CD4-positive, alpha-beta T cell treated with Interleukin-10 for 1 hour (primary cell): ENCODE measurements at places on chromosomes 6 and 20.
A peak's percentile ranks its signal among the peaks of the same experiment; 100 is the strongest.

- DNase-seq: no peak
Observed at GRCh38 chr20:53580376-53581111, 13.1 kb downstream of the ZNF217 start.

- no peak for DNase-seq
Observed at GRCh38 chr6:140500849-140501248, 1126.4 kb upstream of the CITED2 start.

DNA sequence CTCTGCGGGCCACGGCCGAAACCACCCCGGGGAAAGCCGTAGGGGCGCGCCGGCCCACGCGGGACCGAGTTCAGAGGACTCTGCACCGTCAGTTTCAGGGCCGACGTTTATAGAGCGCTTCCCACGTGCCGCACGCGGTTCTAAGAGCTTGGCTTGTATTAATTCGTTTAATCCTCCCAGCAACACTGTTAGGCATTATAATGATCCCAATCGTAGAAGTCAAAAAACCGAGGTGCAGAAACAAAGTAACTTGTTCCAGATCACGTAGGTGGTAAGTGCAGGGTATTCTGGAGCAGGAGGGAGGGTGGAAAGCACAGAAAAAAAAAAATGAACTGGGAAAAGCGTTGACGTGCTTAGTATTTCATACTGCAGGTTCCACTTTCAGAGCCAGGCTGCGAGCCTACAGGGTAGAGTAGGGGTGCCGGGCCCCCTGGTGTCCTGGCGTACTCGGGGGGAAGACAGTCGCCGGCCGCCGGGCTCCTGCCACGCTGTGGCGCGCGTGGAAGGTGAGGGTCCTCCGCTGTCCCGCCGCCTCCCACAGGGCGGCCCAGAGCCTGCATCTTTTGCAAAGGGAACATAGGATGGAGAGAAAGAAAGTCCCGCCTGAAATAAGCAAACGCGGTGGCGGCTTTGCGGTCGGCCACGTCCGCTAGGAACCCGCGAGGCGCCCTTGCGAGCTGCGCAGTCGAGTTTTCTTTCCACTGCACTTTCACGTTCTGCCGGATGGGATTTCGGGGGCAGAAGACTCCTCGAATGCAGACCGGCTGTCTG is 10.2 kb upstream of the FOXF2 start:
- no peak for DNase-seq

DNA sequence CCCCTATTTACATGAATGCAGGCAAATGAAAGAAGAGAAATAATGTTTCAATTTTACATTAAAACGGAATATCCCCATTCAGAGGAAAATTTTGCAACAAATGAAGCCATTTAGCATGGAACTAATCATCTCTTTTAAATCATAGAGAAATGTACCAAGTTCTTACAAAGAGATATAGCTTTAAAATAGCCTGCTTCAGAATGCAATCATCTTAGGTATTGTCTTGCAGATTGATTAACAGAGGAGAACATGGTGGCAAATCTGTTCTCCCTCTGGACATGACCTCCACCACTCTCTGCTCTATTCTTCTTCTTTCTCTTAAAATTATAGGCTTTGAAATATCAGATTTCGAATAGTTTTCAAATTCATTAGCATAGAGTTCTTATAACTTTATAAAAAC is 155.7 kb upstream of the DTNBP1 start:
- DNase-seq: no peak

DNA sequence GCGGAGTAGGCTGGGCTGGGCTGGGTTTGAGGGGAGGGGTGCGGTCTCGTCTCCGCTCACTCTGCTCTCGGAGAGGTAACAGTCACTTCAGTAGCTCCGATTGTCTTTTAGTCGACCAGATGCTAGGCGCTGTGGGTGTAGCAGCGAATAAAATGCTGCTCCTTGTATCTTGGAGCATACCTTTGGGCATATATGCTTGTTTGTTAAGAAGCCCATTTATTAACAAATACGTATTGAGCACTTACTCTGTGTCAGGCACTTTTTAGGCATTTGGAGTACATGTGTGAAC is 545 bp downstream of the ACTR5 start:
- peak; percentile 59 for DNase-seq

DNA sequence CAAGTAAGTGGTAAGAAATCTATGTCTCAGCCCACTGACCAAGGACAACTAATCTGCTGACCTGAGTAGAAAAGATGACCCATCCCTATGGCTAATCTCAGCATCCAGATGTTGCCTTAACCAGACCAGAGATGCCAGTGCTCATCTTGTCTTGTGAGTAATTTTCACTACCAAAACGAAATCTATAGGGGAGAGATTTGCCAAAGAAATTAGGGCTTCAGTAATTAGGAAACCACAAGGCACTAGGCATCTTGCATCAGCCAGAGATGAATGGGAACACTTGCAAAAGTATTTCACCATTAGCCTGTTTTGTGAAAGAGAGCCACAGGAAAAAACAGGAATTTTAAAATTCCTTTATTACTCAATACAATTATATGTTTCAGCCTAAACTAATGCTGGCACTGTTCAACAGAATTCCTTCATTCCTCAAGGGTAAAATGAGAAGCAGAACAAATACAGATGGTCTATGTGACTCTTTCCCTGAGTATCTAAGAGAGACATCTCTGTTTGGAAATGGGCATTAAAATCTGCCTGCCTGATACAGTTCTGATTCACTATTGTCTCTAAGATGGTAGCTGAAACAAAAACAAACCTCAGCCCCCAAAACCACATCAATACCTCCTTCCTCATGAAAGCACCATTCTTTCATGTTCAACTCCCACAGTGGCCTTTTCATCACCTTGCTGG is 87.8 kb downstream of the GMDS start:
- DNase-seq: peak; percentile 3

DNA sequence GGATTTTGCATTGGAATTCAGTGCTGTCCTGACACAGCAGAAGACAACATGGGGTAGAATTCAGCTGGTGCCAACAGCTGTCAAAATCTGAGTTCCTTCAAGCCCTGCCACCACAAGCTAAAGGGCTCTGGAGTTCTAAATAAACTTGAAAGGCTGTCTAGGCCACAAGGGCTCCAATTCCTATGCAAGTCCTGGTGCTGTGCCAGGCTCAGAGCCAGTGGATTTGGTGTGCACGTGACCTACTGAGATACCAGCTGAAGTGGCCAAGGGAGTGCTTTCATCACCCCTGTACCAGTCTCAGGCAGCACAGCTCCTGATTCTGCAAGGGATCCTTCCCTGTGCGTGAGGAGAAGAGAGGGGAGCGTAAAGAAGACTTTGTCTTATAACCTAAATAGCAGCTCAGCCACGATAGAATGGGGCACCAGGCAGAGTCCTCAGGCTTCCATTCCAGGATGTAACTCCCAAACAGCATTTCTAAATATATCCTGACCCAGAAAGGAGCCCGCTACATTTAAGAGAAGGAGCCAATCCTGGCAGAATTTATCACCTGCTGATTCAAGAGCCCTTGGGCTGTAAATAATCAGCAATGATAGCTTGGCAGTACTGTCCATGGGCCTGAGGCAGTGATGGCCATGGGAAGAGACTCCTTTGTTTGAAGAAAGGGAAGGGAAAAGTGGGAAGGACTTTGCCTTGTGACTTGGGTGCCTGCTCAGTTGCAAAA is 881.2 kb upstream of the EPHA7 start:
- DNase-seq: no peak

DNA sequence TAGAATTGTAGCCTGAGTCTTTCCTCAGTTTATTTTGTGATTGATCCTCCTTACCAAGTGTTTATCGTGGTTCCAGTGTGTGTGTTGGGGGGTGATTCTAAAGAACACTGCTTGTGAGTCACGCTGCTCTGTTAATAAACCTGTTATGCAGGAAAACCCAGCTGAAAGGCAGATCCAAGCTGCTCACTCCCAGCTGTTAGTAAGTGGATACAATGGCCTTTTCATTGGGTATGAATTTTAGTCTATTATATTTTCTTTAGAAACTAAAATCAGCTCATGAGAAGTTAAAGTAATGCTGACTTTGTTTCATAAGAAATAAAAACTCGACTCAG is 12.2 kb upstream of the DSTN start:
- DNase-seq: no peak

GRCh38 chr6:148840256-148840655 is 93.4 kb downstream of the UST start:
- DNase-seq: no peak

DNA sequence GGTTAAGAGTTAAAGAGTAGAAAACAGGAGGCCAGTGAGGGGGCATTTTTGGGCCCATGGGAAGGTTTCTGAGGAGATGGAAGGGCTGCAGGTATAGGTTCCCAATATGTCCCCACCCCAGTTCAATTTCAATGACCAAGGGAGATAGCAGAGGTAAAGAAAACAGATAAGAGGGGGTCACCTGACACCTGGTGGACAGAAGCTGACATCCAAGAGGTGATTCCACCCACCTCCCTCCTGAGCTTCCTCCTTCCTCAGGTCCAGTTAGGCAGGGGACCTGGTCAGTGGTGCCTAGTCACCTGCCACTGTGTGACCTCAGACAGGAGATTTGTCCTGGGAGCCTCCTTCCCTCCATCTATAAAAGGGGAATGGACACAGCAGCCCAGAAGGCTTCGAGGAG is 29.5 kb upstream of the MAS1L start:
- DNase-seq: no peak

DNA sequence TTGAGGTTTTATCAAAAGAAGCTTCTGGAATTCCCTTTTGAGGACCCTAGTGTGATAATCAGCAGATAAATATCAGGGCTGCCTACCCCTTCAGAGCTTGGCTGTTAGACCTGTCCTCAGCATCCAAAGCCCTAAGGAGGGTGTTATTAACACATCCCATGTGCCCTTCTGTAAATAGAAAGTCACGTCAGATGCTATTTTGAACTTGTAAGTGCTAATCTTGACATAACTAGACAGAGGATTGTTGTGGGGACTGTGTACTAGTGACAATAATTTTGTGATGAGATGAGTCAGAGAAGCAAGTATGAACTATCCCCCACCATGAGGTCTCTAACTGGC is 4.9 kb upstream of the LAMA4 start:
- no peak for DNase-seq

GRCh38 chr6:100662264-100662663 is 197.5 kb upstream of the SIM1 start:
- no peak for DNase-seq

DNA sequence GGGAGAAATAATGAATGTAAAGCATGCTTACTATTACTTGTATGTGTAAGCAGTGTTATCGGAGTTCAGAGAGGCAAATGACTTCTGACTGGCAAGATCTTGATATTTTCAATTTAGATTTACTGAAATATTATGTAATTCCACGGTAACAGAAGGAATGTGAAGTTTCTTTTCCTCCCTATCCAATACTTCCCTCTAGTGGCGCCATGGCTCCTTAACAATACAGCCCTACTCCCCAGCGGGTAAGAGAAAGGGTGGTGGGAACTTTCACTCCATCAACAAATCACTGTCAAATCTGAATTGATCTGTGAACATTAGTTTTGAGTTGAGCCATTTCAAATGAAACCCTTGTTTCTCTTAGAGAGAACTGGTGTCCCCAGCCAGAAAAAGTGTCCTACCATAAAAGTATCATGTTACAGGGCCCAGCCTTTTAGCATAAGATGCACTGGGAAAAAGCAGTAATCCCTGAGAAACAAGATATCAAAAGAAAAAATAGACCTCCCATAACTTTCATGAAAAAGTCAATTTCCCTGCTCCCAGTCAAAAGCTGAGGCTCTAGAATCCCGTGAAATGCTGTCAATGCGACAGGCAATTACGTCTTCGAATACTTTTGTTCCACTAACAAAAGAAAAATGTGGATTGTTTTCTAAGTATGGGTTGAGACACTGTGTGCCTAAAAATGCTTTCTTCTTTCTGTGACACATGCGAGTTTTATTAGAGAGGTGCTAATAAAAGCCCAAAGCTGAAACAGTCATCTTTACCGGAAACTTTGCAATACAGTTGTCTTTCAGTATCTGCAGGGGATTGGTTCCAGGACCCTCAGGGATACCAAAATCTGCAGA is 12.9 kb downstream of the COX7A2 start:
- no peak for DNase-seq

- no peak for DNase-seq
Observed at GRCh38 chr6:148507774-148508173, 165.1 kb downstream of the SASH1 start.

- DNase-seq: no peak
Observed at GRCh38 chr6:139080255-139080920, 51.8 kb downstream of the ABRACL start.

DNA sequence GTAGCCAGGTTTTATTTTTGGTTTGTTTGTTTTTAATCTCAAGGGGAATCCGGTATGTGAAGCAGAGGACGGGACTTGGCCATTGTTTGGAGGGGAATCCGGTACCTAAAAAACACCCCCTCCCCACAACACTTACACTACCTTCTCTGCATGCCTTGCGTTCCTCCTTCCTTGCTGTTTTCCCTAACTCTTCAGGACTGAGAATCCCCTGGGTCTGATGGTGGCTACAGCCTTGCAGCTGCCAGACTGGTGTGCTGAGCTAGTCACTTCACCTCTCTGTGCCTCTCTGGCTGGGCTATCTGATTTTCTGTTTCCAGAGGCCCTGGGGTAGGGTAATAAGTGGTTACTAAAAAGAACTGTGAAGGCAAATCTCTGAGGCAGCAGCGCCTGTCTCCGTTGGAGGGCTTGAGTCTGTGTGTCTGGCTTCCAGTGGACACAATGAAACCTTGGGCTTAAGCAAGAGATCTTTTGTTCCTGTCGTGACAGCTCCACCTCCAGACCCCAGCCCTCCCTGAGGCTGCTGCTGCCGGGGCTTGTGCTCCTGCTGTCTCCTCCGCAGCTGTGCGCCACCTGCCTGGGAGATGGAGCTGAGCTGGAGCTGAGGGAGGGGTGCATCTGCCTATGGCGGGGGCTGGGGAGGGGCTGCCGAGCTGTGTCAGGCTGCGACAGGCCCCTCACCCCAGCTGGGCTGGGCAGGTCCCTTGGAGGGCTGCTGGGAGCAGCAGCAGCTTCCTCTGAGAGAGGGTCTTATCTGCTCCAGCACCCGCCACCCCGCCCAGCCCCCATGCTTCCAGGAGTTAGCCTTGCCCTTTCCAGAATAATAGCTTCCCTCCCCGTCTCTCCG is 65.8 kb upstream of the CCDC167 start:
- no peak for DNase-seq

- peak; percentile 23 for DNase-seq
Observed at GRCh38 chr6:119856136-119856535, 506.6 kb upstream of the MAN1A1 start.

GRCh38 chr6:140225701-140226436 is 851.4 kb upstream of the CITED2 start:
- no peak for DNase-seq

GRCh38 chr20:64158346-64159285 is 5.6 kb upstream of the MYT1 start:
- no peak for DNase-seq

GRCh38 chr6:111799576-111800258 is 73.5 kb downstream of the FYN start:
- no peak for DNase-seq

- DNase-seq: no peak
Observed at GRCh38 chr6:37669306-37669705, 28.4 kb downstream of the MDGA1 start.

GRCh38 chr6:108555399-108556052 is 5.2 kb upstream of the FOXO3 start:
- DNase-seq: no peak

DNA sequence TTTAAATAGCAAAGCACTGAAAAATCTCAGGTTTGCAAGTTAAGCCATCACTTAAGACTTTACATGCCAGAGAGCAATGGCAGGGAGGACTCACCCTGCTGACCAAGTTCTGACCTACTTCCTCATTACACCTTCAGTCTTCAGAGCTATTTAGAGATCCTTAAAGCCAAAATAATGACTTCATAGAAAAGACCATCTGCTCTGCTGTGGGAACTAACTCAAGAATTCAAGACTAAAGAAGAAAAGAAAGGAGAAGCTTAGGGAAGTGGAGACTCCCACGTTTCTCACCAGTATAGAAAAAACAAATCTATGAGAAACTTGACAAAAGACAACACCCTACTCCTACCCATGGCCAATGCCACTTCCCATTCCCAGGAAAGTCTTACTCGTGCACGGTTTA is 28.6 kb downstream of the XPO5 start:
- DNase-seq: no peak
